ENCODE measurements at places on chromosomes 7 and 10.

DNA sequence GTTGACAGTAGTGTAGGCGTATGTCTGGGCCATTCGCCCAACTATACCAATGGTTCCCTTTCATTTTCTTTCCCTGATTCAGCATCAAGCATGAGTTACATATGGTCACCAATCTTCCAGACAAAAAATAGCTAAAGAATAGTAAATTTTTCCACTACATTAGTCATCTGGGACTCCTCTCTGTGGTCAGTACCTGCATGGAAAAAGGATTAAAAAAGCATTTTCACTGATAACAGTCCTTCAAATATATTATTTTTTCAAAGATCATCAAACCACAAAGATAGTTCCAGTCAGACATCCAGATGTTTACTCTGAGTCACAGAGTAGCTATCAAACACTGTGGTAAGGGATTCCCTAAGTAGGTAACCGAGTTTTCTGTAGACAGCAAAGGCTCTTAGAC lies 302.6 kb upstream of the SEMA3D start:
- no peak for DNase-seq

DNA sequence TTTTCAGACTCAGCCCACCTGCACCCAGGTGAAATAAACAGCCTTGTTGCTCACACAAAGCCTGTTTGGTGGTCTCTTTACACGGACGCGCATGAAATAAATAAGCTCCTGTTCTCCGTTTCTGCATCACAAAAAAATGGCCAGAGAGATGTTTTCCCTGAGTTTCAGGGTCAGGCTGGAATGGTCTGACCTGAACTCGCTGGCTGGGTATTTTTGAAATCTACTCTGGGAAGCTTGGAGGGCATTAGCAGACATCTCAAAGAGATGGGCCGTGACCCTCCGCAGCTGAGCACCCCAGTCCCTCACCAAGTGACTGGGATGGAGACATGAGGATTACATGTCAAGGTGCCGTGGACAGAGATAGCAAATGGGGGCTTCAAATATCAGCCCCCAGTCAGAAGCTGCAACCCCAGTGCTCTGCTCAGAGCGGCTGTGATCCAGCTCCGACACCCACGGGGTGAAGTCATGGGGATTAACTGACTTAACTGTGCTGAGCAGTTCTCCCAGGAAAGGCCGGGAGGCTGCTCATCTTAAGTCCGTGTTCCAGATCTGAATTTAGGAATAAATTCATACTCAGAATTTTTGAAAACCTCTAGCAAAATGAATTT lies 22.3 kb downstream of the CALML5 start:
- DNase-seq = peak; percentile 34

- no peak for DNase-seq
Observed at GRCh38 chr7:114073701-114074100, 154.9 kb upstream of the PPP1R3A start.

GRCh38 chr10:88271761-88272543 lies 311.2 kb downstream of the RNLS start:
- DNase-seq = peak; percentile 54

DNA sequence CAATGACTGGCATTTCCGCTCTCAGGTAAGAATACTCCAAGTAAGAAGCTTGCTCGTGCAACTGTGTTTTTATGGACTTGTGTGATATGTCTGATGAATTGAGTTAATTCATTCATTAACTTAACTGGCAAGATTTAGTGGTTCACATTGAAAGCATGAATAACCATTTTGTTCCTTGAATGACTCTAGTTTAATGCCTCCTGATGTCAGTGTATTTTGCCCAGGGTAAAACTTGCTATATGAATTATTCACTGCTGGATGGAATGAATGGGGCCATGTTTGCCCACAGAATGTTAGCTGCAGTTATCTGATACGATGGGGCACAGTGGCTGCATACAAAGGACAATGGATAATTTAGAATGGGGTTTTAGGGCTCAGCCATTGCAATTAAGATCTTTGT lies 124.1 kb downstream of the ZNF365 start:
- DNase-seq = no peak

DNA sequence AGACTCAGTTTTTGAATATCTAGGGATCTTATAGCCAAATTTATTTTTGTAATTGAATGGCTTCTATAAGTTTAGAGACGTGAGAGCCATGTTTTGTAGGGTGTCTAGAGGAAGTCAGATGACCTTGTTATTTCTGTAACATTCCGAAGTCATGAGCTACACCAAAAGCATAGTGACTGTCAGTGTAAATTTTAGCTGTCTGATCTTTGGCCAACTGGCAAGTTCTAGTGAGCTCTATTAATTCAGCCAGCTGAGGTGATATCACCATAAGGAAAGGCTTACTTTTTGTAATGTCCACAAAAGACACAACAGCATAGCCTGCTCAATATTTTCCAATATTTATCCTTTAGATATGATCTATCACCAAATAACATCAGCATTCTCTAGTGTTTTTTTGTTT lies 9.9 kb upstream of the NT5C3A start:
- DNase-seq = peak; percentile 77

DNA sequence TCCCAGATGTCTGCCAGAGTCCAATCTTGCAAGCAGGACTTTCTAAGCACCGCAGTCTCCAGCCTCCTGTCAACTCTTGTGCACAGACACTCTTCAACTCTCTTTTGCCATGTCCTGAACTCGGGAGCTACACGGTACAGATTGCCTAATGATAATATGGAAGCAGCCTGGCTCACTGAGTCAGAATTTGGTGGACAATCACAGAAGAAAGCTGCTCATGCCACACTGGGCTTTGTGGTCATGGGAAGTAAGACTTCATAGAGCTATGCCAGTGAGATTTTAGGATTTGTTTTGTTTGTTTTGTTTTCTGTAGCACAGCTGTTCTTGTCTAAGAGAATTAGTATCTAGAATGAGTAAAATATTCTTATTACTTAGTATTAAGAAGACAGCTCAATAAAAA lies 144.1 kb upstream of the PRSS58 start:
- peak; percentile 86 for DNase-seq

GRCh38 chr10:18162021-18162627 lies 21.9 kb downstream of the CACNB2 start:
- no peak for DNase-seq

GRCh38 chr7:20744954-20745446 lies 41.7 kb downstream of the SP8 start:
- peak; percentile 22 for DNase-seq

Measured in LHCN-M2 (cell line).